Mucosa of descending colon (tissue), 3 donors: ENCODE measurements at places on chromosomes 3 and 15.

- DNase-seq: peak; percentile 63
Measured at GRCh38 chr15:24772686-24773373, 97.3 kb downstream of the NPAP1 start.

GRCh38 chr3:365268-365667 is 168.7 kb downstream of the CHL1 start:
- no peak for DNase-seq

- no peak for DNase-seq
Measured at GRCh38 chr15:33584797-33585196, 274.0 kb downstream of the RYR3 start.

DNA sequence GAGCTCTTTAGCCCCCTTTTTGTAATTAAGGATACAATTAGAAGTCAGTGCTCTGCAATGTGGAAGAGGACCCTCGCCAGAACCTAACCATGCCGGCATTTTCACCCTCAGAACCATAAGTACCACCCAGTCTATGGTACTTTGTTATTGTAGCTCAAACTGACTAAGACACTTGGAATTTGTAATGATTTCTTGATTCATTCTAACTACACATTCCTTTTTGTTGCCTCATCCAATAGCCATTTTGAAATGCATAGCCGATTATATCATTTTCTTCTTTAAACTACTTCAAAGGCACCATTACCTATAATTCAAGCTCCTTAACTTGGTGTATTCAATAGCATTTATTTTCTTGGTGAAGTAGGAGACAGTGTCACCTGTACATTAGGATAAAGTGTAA is 61.4 kb downstream of the GLB1 start:
- DNase-seq: no peak

DNA sequence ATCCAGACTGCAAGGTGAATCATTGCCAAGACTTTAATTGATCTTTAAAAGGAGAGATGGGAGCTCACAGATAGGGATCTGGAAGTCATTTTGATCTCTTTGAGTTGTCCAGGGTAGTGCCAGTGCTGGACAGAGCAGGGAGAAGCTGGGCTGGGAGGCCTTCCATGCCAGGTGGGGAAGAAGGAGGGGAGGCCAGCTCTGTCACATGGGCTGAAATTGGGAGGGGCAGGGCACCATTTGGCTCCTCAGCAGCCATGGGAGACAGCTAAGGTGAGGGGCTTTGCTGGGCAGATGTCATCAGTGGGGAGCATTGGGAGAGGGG is 23.4 kb downstream of the SMAD6 start:
- no peak for DNase-seq

GRCh38 chr3:32335365-32336112 is 56.1 kb upstream of the CMTM7 start:
- no peak for DNase-seq

DNA sequence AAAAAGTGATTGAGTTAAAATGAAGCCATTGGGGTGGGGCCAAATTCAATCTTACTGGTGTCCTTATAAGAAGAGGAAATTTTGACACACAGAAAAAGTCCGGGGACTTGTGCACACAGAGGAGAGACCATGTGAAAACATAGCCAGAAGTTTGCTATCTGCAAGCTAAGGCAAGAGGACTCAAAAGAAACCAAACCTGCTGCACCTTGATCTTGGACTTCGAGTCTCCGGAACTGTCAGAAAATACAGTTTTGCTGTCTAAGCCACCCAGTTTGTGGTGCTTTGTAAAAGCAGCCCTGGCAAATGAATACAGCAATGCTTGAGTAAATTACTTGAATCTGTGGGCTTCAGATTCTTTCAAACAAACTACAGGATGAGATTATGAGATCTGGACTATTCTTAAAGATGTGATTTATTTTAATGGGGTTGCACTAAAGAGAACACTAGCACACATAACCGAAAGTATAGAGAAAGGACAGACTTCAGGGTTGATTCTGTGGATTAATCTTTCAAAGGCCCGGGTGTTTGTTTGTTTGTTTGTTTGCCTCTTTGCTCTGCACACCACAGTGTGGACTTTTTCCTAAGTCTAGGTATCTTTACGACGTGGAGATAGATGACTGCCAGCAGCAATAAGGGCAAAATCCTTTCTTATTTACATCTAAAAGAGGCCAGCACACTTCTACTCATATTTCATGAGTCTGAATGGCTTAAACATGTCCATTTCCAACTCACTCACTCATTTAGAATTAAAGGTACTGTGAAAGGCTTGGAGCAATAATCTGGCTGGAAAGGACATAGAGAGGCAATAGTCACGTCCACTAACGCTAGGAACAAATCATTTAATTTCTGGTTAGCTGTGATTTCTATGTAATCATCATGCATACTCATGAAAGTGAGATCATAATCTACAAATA is 53.9 kb upstream of the SSR3 start:
- no peak for DNase-seq

- no peak for DNase-seq
Measured at GRCh38 chr3:120506076-120506827, 55.5 kb upstream of the FSTL1 start.

DNA sequence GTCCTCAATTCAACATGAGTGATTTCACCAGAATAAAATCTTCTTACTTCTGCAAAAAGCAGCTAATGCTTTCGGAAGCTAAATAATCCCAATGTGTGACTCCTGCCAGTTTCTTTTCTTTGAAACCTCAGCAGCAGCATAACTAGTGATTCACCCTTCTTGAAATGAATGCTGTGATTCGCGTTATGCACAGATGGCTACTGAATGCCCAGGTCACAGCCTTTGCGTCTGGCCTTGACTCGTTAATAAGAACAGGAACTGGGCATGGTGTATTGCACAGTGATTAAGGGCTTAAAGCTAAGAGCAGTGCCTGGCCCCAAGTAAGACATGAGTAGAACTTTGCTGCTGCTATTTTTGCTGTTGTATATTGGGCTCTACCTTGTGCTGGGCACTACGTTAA is 19.0 kb downstream of the CGNL1 start:
- DNase-seq: no peak

DNA sequence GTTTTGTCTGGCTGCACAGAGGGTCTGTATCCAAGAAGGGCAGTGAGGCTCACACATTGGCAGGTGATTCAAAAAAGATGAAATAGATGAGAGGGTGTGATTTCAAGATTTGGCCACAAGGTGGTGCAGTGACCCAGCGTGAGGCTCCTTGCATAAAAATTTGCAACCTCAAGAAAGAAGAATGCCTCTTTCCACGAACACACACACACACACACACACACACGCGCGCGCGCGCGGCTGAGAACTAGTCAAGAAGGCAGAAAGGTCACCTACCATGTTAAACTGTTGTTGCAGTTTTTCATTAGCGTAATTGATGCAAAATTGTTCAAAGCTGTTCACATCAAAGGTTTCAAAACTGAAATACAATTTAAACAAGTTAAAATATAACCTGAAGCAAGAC is 39.2 kb downstream of the MYO5C start:
- DNase-seq: peak; percentile 86

DNA sequence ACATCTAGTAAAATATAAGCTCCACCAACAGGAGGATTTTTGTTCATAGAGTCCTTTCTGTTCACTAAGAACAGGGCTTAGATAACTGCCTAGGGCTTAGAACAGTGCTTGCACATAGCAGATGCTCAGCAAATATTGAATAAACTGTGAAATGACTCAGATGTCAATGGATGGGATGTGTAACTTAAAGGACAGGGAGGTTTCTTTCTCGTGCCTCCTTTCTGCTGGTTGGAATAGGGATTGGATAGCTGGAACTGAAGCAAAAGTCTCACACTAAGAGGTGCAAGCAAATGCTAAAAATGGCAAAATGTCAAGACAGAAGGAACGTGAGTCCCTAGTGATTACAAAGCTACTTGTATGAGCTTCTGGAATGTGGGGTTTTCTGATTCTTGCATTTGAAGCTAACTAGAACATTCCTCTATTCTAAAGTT is 392.8 kb upstream of the WNT5A start:
- DNase-seq: no peak

- DNase-seq: no peak
Measured at GRCh38 chr3:104523136-104523535, 843.6 kb upstream of the ALCAM start.

DNA sequence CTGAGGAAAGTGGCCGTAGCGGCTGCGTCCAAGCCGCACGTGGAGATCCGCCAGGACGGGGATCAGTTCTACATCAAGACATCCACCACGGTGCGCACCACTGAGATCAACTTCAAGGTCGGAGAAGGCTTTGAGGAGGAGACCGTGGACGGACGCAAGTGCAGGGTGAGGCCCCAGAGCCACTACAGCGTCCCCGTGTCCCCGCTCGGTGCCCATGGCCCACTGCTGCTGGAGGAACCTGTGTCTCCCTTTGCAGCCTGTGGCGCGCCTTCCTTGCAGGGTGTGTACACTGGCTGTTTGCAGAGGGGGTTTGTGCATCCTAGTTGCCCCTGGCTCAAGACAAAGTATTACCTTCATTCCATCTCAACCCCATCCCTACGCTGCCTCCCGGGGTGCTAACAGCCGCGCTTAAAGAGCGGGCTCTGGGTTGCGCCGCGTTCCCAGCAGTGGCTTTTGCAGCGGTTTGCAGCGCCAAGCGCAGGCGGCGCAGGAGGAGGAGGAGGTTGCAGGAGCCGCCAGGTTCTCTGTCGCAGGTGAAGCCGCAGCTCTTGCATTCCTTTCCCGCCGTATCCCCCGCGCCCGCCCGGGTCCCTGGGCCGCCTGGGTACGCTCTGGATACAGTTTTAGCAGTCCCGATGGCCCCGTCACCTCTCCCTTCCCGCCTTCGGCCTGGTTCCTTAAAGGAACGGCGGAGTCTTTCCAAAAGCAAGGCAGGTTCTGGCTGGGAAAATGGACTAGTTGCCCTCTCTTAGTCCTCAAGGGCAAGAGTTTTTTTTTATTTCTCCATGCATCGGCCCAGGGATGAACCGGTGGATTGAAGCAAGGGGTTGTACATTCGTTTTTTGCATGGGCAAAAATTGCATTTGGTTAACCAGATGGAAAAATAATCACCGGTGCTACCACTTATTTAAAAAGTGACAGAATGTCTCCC is 1.2 kb downstream of the CRABP1 start:
- DNase-seq: no peak

DNA sequence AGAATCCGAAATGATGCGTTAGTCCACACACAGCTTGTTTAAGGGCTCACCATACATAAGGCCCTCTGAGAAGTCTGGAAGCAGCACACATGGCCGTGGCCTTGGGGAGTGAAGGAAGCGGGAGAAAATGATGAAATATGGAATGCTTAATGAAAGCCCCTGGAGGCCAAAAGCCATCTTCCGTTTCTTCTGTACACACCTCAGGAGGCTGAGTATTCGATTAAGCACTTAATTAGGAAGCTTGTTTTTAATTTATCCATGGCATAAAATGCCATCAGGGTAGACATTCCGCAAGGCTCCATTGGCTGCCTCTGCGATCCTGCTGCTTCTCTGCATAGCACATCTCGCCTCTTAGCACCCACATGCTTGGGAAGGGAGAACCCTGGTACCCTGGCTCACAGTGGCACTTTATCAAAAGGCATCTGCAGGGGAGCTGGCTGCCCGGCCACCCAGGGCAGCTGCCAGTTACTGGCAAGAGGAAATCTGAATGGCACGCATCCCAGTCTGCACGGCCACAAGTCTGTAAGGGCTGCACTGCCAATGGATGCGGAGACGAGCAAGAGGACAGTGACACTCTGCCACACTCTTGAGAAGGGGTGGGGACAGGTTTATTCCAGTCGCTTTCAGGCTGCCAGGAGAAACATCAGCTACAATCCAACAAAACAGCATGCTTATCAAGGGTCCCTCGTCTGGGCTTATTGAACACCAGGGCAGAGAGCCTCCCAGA is 356.2 kb downstream of the OCA2 start:
- no peak for DNase-seq

- DNase-seq: peak; percentile 90
Measured at GRCh38 chr3:157081626-157082210, 78.2 kb downstream of the CCNL1 start.

- DNase-seq: no peak
Measured at GRCh38 chr3:33798113-33798417, 365 bp upstream of the PDCD6IP start.

GRCh38 chr3:80190051-80190450 is 422.3 kb upstream of the ROBO1 start:
- DNase-seq: no peak
